ENCODE measurements at places on chromosomes 4 and X.

GRCh38 chrX:48591255-48591791, 6.0 kb upstream of the WDR13 start:
- no peak for DNase-seq

DNA sequence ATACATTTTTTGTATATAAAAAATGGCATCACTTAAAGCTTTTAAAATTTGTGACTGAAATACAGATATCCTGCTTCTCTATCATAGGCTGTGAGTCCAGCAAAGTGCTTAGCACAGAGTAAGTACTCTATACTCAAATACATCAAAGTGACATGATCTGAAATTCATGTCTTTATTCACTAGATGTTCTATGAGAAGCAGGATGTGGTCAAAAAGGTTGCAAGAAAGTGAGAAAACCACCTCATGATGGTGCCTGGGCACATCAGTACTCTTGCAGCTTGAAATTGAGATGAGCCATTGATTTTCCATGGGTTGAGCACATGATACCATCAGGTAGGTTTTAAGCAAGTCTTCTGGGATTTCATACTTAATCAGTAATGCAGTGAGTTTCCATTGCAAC, 20.4 kb upstream of the SFRP2 start:
- no peak for DNase-seq

- no peak for DNase-seq
Measured at GRCh38 chr4:3248811-3249661, at the start of gene MSANTD1. TSS of gene MSANTD1 (plus strand) at chr4:3249159. CDS start at chr4:3249223, 64 bp downstream.

DNA sequence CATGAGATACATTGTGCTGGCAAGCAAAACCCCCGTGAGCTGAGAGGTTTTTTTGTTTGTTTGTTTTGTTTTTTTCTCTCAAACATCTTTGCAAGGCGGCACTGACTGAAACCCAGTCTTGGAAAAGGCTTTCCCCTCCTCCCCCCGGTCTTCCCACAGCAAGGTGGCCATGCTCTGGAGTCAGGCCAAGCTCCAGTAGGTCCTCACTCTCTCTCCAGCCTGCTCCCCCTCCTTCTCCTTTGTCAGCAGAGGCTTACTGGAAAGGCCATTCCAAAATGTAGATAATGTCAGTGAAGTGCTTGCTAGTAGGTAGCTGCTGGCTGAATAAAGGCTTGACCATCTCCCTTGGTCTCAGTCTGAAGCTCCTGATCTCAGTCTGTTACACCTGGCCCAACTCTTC, 32.6 kb downstream of the FRMPD3 start:
- DNase-seq, result no peak

DNA sequence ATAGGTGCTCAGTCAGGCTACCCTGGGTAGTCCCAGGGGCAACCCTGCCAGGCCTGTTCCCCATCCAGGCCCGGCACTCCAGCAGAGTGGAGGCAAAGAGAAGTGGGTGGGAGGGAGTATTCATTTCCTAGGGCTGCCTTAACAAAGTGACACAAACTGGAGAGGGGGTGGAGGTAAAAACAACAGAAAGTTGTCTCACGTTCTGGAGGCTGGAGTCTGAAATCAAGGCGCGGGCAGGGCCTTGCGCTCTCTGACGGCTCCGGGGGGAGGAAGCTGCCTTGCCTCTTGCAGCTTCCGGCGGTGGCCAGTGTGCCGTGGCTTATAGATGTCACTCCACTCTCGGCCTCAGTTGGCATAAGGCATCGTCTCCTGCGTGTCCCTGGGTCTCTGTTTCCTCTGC, 90.8 kb downstream of the DCTD start:
- no peak for DNase-seq

- no peak for DNase-seq
Measured at GRCh38 chr4:8553216-8553615, 27.0 kb upstream of the GPR78 start.

DNA sequence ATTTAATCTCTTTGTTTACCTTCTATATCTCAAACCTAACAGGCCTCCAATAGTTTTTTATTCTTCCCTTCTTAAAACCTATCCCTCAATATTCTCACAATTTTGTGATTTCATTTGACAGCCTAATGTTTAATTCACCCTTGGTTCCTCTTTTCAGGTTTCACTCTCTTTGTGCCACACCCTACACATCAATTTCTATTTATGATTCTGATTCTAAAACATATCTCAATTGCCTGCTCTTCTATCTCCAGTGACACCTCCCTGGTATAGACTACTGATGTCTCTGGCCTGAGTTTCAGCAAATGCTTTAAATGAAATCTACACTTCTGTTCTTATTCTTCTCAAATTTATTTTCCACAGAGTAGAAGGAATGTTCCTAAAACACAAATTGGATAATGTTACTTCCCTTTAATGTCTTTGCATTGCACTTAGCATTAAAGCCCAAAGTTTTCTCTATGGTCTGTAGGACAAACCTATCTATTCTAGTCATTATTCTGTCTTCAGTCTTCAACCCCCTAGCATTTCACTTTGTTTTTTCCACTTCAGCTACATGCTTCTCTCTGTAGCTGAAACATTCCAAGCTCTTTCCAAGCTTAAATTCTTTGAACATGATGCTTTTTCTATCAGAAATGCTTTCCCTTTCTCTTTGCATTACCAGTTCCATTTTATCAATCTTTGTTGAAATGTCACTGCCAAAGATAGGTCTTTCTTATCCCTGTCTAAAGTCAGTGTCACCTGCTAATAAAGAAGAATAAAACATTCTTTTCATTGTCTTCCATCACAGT, 622.0 kb downstream of the CENPC start:
- DNase-seq, result no peak

- DNase-seq, result no peak
Measured at GRCh38 chr4:13514722-13515121, 29.6 kb downstream of the NKX3-2 start.

DNA sequence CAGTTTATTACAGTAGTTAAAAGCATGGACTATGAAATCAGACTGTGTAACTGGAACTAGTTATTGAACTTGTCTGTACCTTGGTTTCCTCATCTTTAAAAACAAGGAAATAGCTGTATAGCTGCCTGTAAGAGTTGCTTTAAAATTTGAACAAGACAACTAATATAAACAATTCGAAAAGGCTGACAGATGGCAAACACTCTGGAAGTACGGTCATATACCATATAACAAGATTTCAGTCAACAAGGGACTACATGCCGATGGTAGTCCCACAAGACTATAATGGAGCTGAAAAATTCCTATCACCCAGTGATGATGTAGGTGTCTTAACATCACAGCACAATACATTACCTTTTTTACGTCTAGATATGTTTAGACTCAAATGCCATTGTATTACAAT, 78.7 kb downstream of the CNOT6L start:
- DNase-seq, result no peak
